NCI-H446 treated with DMSO at 0.1 percent for 48 hours (cell line): ENCODE measurements at places on chromosomes 13 and 19.

GRCh38 chr13:63481334-63481733 is 2065.7 kb upstream of the PCDH20 start:
- peak; percentile 28 for DNase-seq

GRCh38 chr13:42099962-42100675 is 51.7 kb downstream of the DGKH start:
- no peak for DNase-seq

GRCh38 chr13:59587030-59587429 is 576.7 kb downstream of the DIAPH3 start:
- no peak for DNase-seq

- DNase-seq: no peak
These were observed 12.4 kb downstream of the TNFSF13B start for GRCh38 chr13:108281901-108282300.

- no peak for DNase-seq
These were observed 93.9 kb downstream of the UBL3 start for GRCh38 chr13:29756506-29756905.

GRCh38 chr19:14530005-14530348 is 583 bp downstream of the TECR start:
- DNase-seq: no peak

DNA sequence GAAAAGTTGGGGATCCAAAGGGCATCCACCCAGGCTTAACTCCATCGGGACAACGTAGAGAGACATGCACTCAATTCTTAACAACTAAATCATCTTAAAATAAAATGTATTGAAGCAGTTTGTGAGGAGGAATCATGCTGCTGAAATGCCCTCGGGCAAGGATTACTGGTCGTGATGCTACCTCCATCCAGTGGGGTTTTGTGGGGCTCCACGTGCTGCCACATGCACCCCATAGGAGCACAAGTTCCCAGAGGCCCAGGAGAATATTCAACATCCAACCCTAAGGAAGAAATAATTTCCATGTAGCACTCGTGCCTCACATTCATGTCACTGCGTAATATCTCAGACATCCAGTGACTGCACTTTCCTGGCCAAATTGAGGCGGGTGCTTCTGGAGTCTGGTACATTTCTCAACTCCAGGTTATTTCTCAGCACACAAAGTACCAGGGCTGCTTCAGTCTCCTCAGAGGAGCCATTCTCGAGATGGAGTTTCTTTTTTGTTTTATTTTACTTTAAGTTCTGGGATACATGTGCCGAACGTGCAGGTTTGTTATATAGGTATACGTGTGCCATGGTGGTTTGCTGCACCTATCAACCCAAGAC is 429.8 kb downstream of the FOXO1 start:
- no peak for DNase-seq

DNA sequence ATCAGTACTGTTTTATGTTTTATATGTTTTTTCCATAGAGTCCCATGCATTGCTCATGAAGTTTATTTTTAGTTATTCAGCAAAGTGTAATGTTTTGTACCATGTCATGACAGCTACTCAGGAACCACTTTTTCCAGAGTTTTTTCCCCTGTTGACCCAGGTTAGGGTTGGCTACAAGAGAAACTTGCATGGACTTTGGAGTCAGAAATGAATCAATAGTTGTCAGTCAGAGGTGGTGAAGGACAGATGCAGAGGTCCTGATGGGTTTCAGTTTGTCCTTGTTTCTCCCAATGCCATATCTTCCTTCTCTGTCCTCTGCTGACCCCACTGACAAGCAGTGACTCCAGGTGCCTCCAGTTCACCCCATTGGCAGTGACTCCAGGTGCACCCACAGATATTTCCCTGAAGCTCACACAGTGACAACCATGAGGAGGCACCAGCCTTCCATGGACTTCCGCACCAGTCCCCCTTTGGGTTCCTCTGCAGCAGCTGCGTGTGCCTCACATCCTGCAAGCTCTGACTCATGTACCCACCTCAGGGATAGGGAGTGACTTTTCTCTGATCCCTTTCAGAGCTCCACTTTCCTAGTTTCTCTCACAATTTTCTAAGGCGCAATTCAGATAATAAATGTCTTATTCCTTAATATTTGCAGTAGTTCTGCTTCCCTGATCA is 92.1 kb downstream of the AKAP11 start:
- DNase-seq: no peak

GRCh38 chr19:56153507-56153906 is 12.4 kb downstream of the ZNF444 start:
- no peak for DNase-seq

DNA sequence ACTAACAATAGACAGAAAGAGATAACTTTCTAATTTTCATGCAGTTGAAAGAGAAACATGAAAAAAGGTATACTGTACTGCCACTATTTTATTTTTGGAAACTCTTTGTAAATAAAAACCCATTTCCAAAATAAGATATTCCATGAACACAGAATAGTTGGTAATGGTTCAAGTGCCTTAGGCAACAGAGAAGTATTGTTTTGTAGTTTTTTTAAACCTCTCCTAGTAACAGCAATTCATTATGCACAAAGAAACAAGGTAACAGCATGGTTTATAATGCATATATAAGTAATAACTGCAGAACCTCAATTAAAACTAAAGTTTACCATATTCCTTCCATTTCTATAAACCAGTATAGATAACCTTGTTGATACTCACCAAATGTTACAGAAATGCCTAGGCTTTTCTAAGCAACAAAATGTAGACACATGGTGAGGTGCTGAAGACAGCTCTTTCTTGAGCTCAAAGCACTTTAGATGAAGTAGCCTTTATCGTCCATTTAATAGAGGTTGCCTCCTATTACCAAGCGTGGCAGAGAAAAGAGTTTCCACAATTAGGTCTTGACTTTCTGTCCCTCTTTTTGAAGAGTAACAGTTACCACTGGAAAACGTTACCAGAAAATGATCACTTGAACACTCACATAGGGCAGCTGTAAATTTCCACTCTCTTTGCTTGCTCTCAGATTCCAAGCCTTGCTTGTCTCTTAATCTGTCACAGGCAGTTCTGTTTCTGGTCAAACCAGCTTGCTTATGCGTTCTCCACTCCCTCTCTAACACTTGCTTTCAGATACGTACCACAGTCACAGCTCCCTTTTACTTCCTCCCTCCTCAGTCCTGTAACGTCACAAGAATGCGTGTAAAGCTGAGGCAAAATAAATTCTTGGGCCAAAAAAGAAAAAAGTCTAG is 42.9 kb downstream of the CAB39L start:
- DNase-seq: no peak

DNA sequence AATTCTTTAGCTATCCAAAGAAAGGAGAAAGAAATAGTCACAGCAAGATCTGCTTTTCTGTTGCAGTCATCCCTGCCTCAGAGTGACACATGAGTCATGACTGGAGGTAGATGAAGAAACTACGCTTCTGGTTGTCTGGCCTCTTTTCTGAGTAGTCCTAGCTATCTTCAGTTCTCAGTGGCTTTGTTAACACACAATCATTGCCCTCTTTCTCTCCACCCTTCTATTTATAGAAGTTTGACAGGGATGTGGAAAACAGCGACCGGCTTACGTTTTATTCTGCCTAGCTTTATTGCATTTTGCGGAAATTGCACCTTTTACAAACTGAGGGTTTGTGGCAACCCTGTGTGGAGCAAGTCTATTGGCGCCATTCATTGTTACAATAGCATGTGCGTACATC is 26.7 kb downstream of the SPATA13 start:
- no peak for DNase-seq

DNA sequence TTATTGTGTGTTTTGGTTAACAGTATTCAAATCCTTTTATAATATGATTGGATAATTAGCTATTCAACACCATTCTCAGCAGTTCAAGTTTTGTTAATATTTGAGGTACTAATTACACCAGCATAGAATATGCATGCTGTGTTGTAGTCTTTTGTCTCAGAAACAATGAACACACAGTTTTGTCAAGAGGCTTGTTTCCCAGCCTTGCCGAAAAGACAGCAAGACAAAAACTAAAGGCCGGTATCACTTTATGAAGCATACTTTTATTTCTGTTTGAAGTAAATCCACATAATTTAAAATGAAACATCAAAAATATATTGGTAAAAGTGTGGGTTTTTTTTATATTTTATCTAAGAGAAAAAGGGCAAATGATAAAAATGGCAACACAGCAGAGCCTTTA is 7.5 kb downstream of the GPR180 start:
- DNase-seq: no peak

- DNase-seq: no peak
These were observed 232.6 kb upstream of the HTR2A start for GRCh38 chr13:47129461-47129860.

- no peak for DNase-seq
These were observed 360 bp upstream of the ZNF69 start for GRCh38 chr19:11887234-11887610.

DNA sequence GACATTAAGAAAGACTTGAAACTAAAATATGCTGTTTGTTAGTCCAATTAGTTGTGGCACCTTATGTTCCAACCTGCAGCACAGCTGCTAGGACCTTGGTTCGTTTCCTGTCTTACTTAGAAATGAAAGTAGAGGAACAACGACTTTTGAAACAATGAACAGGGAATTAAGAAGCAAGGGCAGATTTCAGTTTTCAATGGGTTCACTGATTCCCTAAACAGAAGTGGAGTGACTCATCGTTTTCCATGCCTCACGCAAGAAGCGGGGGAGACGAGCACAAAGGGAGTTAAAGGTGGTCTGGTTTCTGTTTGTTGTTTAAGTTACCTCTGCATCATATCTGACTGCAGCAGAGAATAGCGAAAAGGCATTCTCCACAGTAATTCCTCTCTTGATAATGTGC is 44.8 kb downstream of the PHF11 start:
- DNase-seq: no peak

DNA sequence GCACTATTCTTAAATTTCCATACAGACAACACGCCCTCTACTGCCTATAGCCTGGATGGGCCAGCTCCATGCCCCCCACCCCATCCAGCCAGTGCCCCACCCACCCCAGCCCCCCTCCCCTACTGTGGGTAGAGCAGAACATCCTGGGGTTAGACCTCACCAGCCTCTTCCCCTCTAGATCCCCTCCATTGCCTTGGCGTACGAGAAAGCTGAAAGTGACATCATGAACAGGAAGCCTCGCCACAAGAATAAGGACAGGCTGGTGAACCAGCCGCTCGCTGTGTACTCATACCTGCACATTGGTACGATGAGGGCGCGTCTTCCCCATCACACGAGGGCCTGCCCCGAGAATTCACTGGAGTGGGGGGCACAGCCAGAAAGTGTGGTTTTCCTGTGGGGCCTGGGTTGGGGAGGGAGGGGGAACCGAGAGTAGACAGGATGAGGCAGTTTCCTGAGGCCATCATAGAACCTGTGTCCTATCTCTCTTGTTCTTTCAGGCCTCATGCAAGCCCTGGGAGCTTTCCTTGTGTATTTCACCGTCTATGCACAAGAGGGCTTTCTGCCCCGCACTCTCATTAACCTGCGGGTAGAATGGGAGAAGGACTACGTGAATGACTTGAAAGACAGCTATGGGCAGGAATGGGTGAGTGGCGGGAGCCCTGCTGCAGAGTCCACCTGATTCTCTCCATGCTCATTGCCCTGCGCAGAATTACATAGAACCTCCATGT is 29.1 kb downstream of the ATP12A start:
- DNase-seq: no peak

DNA sequence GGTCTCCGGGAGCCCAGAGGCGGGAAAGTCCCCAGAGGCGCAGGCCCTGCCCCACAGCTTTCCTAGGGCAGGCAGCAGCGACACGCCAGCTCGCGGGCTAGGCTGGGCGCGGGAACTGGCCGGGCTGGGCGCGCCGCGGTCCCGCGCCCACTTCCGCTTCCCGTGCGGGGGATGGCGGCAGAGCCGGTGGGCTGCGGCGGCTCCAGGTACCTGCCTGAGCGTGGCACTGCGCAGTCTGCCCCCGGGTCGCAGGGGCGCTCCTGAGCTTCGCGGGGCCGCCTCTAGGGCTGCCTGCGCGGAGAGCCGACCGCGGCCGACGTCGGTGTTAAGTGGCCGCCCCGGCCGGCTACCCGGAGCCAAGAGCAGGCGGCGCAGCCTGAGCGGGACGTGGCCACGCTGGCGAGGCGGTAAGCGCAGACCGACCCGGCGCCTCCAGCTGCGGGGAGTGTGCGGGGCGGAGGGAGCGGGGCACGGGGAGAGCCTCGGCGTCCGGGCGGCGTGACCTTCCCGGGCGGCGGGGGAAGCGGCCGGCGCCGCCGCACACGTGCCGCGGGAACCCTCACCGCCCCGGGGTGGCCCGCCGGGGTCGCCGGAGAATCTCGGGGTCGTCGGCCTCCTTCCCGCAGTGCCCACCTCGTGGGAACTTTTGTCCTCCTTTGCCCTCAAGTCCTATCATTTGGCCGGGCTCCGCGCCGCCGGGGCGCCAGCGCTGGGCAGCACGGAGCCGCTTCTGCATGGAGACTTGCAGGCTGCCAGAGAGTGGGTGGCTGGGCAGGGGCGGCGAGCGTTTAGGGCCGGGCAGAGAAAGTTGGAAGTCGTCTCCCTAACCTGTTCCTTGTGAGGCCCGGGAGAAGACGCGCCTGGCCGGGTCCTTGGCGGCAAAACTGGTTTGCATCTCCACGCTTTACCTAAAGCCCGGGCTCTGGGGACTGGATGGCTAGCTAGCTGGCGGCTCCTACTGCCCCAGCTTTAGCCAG is 31.4 kb upstream of the MPHOSPH8 start:
- peak; percentile 18 for DNase-seq

- no peak for DNase-seq
These were observed 39.3 kb downstream of the TM9SF2 start for GRCh38 chr13:99540530-99540929.

GRCh38 chr19:51196181-51196580 is 28.7 kb upstream of the CD33 start:
- DNase-seq: no peak

DNA sequence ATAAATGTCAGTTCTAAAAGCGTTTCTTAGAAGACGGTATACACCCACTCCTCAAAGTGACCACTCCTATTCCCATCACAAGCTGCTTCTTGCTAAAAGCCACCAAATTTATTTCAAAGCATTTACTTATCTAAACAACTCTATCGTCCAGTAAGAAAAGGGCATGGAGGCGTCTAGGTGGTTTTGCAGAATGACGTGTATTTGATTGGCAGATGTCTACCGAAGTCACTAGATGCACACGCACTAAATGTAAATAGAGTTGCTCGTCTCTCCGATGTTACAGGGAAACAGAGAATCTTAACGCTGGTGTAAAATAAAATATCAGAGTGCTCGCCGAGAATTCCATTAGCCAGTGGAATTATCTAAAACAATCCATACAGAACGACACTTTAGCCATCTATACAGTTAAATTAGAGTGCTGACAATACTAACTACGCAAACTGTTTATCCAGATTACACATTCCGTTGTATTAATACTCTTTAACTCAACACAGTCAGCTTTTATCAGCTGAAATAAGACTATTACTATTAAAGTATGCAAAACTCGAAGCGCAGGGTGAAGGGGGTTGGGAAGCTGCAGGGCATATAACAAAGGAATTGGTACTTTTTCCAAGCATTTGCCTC is 1.9 kb downstream of the KLF12 start:
- DNase-seq: no peak

DNA sequence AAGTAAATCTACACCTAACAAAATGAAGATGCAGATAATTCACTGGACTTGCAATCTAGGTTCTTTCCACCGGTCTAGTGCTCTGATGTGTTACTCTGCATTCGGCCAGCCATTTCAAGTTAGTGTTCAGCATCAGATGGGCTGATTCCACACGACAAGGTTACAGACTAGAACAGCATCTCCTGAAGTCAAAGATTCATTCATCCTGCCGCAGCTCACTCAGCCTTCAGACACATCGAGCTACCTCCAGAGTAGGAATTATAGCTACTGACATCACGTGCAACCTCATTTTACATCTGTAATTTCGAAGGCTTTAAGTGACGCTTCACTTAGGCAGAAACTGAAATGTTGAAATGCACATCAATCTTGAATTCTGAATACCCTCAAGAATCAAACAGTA is 76.5 kb downstream of the LHFPL6 start:
- no peak for DNase-seq
